ENCODE measurements at places on chromosomes 2 and 18.

GRCh38 chr2:96260387-96261260 is 5.2 kb downstream of the TMEM127 start:
- peak; percentile 87 for DNase-seq

DNA sequence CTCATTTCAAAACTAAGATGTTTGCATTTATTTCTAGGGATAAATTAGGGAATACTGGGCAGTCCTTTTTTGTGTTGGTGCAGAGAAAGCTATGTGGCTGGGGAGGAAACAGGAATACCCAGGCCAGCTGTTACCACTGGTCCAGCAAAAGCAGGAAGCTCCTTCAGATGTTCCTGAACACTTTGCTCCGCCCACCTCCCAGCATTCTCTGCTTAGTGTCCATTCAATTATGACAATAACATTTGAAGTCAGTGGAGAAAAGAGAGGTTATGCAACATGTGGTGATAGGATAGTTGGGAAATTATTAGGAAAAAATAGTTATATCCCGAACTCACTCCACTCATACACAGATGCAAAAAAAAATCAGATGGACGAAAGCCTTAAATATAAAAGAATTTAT is 22.1 kb upstream of the ARPC2 start:
- DNase-seq: no peak

- DNase-seq: no peak
These were observed 151.2 kb upstream of the BARD1 start for GRCh38 chr2:214960677-214961076.

GRCh38 chr18:46293742-46294181 is 189.6 kb downstream of the HAUS1 start:
- no peak for DNase-seq

- no peak for DNase-seq
These were observed 324.5 kb upstream of the EPHA4 start for GRCh38 chr2:221896505-221897151.

GRCh38 chr18:10018289-10018688 is 104.5 kb downstream of the VAPA start:
- no peak for DNase-seq

DNA sequence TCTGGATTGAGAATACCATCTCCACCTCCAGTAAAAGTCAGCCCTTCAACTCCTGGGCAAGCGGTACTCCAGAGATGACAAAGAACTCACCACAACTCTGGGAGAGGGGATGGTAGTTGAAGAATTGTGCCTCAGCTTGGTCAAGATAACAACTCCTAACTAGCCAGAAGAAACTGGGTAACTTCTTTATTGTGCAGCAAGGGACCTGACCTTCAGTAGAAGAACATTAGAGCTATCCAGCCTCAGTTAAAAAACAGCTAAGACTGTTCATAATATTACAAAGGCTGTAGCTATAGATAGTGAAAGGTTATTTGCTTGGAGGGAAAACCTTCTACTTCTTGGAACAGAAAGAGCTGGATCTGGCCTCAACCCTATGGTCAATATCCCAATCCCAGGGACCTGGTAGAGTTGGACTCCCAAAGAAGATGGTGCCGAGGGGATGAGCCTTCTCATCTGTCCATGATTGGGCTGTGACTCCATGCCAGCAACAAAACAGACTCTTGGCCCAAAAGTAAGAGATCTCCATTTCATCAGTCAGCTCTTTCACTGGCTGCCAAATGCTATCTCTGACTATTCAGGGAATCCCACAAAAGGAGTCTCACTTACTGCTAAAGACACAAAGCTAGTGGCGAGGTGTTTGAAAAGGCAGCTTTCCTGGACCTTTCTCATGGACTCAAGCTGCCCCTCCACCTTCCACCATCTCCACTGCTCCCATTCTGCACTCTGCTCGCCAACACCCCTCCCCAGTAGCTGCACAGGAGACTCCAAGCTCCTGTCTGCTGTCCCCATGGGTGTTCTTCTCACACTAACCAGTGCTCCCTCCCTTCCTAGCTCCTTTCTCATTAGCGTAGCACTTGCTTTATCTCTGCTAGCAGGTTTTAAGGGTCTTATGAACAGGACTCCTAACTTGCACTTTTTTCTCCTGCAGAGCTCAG is 145.8 kb downstream of the CAPN13 start:
- DNase-seq: no peak

GRCh38 chr18:77736842-77737241 is 487.2 kb downstream of the GALR1 start:
- no peak for DNase-seq

DNA sequence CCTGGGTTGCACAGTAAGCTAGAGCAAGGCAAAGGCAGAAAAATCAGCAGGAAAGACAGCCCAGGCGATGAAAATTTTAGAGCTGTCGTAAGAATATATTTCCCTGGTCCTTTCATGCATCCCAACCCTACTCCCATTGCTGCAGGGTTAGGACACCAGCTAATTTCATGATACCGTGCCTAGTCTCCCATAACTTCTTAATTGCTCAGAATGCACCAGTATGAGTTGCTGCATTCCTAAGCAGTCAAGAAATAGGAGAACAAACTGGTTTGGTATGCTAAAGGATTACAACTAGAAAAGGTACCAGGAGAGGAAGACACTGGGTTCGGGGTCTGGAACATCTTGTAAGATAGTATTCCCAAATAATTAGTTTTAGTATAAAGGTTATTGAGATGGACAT is 269.4 kb upstream of the NRXN1 start:
- no peak for DNase-seq

GRCh38 chr2:42663106-42663780 is 94.8 kb downstream of the MTA3 start:
- DNase-seq: peak; percentile 40
